ENCODE measurements at places on chromosomes 7 and 10.
A peak's percentile ranks its signal among the peaks of the same experiment; 100 is the strongest.

DNA sequence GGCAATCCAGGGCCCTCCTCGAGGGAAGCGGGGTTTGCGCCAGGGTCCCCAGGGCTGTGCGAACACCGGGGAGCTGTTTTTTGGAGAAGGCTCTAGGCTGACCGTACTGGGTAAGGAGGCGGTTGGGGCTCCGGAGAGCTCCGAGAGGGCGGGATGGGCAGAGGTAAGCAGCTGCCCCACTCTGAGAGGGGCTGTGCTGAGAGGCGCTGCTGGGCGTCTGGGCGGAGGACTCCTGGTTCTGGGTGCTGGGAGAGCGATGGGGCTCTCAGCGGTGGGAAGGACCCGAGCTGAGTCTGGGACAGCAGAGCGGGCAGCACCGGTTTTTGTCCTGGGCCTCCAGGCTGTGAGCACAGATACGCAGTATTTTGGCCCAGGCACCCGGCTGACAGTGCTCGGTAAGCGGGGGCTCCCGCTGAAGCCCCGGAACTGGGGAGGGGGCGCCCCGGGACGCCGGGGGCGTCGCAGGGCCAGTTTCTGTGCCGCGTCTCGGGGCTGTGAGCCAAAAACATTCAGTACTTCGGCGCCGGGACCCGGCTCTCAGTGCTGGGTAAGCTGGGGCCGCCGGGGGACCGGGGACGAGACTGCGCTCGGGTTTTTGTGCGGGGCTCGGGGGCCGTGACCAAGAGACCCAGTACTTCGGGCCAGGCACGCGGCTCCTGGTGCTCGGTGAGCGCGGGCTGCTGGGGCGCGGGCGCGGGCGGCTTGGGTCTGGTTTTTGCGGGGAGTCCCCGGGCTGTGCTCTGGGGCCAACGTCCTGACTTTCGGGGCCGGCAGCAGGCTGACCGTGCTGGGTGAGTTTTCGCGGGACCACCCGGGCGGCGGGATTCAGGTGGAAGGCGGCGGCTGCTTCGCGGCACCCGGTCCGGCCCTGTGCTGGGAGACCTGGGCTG lies 26.0 kb downstream of the PRSS2 start:
- DNase-seq, result peak; percentile 18

DNA sequence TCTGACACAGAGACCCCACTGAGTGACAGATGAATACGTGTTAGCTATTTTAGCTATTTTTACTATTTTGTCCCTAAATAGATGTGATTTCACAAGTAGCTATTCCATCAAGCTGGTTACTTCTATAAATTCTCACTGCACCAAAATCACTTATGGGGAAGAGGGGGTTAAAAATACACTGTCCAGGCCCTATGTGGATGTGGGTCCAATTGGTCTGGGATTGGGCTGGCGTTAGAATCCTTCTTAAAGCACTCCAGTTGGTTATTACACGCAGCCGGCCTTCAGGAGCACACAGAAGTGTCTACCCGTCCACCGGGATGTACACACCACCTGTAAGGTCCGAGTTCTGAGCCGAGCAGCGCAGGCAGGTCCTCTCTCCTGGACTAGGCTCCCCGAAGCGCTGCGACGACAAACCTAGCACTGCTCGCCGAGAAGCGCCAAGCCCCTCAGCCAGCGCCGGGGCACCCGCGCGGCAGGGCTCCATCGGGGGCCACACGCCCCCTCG lies 222.3 kb upstream of the MKLN1 start:
- DNase-seq, result no peak

- no peak for DNase-seq
Observed at GRCh38 chr7:80860554-80860953, 58.3 kb downstream of the SEMA3C start.

- DNase-seq, result no peak
Observed at GRCh38 chr7:91973639-91974038, 33.0 kb downstream of the AKAP9 start.

- no peak for DNase-seq
Observed at GRCh38 chr7:93228302-93228701, 2.0 kb upstream of the HEPACAM2 start.

GRCh38 chr7:133754708-133755107 lies 372.4 kb upstream of the LRGUK start:
- DNase-seq, result no peak

GRCh38 chr7:48006866-48007265 lies 22.0 kb downstream of the SUN3 start:
- DNase-seq, result no peak

GRCh38 chr7:115932880-115933279 lies 97.7 kb downstream of the TFEC start:
- DNase-seq, result no peak

- no peak for DNase-seq
Observed at GRCh38 chr10:50394832-50395231, 143.5 kb upstream of the ASAH2 start.

GRCh38 chr7:51732951-51733350 lies 416.3 kb upstream of the COBL start:
- DNase-seq, result no peak

DNA sequence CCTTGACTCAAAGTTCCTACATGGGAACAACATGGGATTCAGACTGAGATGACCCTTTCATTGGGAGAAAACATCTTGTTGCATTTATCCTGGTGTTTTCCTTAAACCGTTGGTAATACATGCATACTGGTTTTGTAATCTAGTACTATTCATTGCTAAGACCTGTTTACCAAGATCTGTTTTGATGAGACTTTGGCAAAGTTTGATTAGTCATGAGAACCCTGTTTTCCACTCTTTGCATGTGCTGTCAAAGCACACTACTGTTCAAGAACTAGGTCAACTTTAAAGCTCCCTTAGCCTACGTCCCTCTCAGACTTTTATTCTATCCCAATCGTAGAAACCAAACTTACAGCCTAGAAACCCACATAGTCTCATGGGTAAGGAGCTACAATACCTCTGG lies 650.9 kb downstream of the GATA3 start:
- no peak for DNase-seq

DNA sequence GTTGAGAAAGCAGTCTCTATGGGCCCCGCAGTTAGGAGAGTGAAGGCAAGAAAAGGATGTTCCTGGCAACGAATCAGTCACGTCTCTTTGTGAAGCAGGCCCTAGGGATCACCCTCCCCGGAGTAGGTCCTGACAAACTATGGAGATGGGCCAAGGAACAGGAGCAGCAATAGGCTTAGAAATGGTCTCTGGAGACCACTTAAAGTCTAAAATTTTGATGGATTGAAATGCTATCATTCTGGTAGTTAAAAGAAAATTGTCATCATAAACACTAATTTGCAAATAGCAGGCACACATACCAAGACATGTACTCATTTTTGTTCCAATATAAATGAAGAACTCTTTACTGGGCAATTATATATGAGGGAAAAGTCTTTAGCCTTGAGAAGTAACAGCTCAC lies 123.5 kb downstream of the ITGB8 start:
- no peak for DNase-seq

- DNase-seq, result no peak
Observed at GRCh38 chr10:15163253-15163828, 5.2 kb downstream of the NMT2 start.

DNA sequence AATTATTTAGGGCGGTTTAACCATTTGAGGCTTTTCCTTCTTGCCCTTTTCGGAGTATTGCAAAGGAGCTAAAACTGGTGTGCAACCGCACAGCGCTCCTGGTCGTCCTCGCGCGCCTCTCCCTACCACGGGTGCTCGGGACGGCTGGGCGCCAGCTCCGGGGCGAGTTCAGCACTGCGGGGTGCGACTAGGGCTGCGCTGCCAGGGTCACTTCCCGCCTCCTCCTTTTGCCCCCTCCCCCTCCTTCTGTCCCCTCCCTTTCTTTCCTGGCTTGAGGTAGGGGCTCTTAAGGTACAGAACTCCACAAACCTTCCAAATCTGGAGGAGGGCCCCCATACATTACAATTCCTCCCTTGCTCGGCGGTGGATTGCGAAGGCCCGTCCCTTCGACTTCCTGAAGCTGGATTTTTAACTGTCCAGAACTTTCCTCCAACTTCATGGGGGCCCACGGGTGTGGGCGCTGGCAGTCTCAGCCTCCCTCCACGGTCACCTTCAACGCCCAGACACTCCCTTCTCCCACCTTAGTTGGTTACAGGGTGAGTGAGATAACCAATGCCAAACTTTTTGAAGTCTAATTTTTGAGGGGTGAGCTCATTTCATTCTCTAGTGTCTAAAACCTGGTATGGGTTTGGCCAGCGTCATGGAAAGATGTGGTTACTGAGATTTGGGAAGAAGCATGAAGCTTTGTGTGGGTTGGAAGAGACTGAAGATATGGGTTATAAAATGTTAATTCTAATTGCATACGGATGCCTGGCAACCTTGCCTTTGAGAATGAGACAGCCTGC lies 3.1 kb downstream of the FZD1 start:
- DNase-seq, result no peak

GRCh38 chr10:93464776-93465388 lies 17.3 kb downstream of the MYOF start:
- no peak for DNase-seq

DNA sequence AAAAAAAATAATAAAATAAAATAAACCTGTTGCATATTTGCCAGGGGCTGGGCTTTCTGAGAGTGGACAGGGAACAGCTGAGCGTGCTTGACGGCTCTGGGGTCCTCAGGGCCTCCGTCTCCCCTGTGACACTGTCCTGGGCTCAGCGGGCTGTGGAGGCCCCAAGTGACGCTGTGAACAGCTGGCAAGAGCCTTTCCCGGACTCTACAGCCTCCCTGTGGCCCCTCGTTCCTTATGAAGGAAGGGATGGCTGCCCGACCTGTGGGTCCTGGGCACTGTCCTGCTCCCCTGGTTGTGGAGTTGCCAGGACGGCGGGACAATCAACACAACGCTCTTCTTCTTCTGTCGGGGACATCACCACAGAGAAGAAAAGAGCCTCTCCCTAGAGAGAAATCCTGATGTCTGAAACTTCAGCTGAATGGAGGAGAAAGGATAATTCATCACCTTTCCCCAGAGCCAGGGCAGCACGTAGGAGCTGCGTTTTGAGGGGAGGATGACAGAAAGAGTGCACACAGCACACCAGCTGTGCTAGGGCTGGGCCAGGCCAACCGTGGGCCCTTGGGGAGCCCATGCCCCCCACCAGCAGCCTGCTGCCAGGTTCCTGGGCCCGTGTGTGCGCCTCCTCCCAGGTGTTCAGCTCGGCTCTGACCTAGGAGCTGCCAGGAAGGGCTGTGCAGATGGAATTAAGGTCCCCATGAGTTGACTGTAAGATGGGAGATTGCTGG lies 45.4 kb downstream of the RBM17 start:
- no peak for DNase-seq

- no peak for DNase-seq
Observed at GRCh38 chr10:34078745-34079470, 736.2 kb downstream of the PARD3 start.

GRCh38 chr7:142450695-142451094 lies 192.8 kb upstream of the PRSS58 start:
- DNase-seq, result no peak

- no peak for DNase-seq
Observed at GRCh38 chr10:122774231-122774630, 71.4 kb downstream of the CUZD1 start.

DNA sequence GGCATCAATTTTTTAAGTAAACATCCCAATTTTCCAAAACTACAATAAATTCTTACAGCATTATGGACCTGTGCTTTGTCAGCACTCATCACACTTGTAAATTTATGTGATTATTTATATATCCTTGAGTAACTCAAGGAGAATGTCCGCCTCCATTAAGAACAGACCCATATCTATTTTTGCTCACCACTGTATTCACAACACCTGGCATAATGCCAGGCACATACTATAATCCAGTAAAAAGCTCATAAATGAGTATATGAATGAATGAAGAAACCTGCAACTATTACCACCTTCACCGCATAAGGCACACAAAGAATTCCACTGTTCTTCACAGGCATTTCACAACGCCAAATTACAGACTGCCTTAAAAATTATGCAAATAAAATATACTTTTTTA lies 46.9 kb downstream of the MINDY3 start:
- no peak for DNase-seq

DNA sequence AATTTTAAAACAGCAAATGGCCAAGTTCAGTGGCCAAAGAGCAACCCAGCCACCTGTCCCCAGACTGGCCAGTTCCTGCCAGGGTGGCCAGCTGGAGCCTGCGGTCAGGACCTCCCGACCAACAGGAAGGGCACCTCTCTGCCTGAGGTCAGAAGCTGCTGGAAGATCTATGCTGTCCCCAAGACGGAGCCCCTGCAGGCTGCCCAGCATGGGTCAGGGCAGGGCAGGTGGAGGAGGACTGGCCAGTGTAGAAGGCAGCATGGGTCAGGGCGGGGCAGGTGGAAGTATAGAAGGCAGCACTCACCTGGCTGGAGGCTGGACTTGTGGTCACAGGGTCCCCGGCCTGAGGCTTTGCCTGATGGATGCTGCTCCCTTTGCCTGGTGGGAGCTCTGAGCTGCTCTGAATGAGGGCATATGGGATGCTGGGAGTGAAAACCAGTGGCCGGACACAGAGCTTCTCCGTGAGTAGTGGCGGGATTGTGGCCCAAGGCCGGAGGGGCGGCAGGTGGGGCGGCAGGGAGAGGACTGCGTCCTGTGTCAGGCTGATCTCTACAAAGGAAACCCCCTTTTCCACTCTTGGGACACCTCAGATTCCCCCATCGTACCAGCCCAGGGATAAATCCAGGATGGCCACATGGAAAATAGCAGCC lies 229.2 kb downstream of the TCERG1L start:
- no peak for DNase-seq

GRCh38 chr10:92239600-92240288 lies 51.1 kb downstream of the CPEB3 start:
- DNase-seq, result peak; percentile 24

- DNase-seq, result no peak
Observed at GRCh38 chr7:76372984-76373833, 14.4 kb upstream of the YWHAG start.

DNA sequence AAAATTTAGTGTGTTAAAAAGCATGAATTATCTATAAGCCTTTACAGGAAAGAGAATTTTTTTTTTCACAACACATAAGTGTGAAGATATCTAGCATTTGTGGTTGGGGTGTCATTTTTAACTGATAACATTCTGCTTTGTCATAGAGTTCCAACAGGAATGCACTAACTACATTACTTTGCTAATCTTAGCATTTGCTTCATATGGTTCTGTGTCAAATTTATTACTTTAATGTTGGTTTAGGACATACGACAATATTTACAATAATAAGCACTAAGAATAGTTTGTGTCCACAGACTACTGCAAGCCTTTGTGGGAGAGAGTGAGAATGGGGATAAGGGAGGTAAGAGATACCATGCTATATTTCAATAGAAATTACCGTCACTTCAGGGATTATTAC lies 40.6 kb upstream of the MAGI2 start:
- DNase-seq, result no peak

GRCh38 chr7:148332191-148333186 lies 258.1 kb upstream of the C7orf33 start:
- DNase-seq, result no peak

DNA sequence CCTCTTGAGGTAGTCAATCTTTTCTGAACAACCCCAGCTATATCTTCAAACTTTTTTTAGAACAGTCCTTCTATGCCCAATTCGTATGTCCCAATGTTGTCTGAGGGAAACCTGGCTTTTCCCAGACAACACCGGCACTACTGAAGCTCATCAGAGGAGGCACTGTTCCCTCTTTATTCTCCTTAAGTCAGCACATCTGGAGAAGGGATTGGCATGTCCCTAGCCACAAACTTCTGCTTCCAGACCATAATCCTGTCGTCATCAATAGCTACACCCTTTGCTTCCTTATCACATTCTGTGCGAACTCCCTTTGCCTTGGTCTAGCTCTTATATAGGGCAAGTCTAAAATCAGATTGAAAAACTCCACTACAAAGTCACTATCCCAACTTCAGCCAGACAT lies 22.9 kb downstream of the PON3 start:
- no peak for DNase-seq
